ENCODE measurements at places on chromosomes 3 and 15.
A peak's percentile ranks its signal among the peaks of the same experiment; 100 is the strongest.

DNA sequence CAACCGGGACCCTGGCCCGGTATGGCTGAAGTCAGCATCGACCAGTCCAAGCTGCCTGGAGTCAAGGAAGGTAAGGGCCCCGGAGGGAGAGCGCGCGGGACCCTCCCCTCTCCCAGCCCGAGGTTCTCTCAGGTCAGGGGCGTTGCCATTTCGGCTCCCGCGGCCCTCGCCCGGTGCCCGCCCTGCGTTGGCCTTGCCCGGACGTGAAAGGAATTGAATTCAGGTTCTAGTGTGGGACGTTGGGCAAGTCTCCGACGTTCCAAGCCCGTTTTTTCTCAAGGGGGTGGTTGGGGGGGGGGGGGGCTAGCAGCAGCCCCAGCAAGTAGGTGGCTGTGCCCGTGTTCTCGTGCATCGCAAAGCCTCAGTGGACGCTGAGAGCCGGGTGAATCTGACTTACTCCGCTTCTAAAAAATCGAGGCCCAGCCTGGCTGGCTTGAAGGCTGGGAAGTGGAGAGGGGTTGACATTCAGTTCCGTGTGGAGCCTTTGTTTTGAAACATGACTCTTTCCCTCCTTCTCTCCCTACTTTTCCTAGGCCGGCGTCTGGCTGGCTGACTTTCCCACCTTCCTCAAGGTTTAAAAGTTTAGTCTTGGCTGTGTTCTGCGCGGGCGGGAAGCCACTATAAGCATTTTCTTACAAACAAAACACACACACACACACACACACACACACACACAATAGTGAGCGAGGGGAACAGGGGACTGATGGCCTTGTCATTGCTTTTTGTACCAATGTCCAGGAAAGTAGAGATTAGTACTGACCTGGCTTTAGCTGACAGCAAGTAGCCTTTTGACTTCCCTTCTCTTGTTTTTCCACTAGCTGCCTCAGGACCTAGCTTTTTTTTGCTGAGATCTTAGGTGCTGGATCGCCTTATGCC lies at the start of gene UTS2B:
Gene UTS2B, minus strand, starts transcription at position 873 of the 876 bp plus-strand sequence. CDS start 48,337 bp downstream, outside the sequence.
- DNase-seq = peak; percentile 15

DNA sequence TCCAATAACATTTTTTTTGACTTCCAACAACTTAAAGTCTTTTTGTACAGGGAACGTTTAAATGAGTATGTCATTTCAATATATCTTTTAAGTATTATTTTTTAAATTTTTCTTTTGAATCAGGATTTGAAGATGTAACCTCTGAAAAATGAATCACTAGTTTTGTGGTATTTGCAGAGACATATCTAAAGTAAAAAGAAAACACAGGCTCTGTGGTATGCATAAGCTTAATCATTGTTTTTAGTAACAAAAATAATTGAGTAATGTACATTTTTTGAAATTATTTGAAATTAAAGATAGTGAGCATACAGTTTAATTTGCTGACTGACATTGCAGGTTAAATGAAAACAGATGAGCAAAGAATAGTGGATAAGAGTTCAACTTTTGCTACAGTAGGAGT lies 531.3 kb downstream of the ROBO1 start:
- DNase-seq = no peak

DNA sequence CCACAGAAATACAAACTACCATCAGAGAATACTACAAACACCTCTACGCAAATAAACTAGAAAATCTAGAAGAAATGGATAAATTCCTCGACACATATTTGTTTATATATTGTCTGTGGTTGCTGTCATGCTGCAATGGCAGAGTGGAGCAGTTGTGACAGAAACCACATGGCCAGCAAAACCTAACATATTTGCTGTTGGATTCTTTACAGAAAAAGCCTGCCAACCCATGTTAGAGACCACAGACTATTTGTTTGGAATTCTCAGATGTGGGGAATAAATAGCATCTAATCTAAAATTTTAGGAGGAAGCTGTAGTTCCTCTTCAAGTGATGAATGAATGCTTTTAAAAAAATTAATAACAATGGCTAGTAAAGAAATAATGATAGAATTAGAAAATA lies 341.6 kb upstream of the AZI2 start:
- DNase-seq = no peak

- no peak for DNase-seq
Observed at GRCh38 chr15:41801185-41801584, 26.7 kb upstream of the JMJD7 start.

DNA sequence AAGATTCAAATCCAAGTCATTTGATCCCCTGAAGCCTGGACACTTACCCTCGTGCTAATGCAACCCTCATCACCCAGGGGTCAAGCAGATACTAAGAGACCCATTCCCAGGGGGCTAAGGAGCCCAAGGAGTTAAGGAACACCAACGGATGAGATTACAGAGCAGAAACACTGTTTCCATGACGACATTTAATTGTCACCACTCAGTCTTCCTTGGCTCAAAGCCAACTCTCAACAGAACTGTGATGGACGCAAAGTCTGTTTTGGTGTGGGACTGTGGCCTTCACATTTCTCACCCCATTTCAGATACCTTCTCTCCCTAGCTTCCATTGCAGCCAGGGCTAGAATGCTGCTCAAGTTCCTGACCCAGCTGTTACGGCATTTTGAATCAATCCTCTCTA lies 383.5 kb upstream of the WNT5A start:
- DNase-seq = no peak

DNA sequence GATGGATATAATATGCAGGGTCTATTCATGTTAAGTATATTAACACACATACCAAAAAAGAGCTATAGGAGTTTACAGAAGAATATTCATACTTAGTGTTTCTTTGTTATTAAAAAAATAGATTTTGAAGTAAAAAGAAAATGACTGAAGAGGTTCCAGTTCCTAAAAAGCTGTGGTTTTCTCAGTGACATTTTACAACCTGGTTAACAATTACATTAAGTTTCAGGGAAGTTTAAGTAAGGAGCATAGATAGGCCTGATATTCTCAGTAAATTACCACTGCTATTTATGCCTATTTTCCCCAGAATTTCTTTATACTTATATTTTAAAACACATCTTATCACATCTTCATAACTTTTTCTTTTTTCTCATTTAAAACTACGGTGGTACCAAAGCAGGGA lies 43.6 kb upstream of the SPTSSB start:
- DNase-seq = no peak

DNA sequence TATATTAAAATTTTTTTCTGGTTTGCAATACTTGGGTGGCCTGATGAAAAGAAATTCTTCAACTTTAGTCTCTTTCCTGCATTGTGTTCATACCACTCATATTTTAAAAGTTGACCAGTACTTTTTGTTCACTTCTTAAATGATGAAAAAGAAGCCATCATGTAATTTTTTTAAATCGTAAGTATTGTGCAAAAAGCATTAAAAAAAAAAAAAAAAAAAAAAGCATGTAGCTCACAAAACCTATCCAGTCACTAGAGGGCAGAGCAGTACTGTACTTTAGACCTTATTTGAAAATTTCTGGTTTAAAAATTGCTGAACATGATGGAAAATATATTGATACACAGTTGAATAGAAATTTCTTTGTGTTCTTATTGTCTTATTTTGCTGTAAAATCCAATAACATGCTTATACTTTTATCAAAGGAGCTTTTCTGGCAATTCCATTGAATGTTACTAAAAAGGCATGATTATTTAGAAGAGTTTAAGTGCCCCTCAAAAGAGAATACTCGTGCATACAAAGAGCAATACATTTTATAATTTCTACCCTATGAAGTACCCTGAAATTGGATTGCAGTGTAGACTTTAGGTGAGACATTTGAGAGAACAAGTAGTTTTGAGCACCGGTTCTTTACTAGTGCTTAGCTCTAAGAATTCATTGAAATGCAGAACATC lies 137.7 kb downstream of the BBX start:
- DNase-seq = no peak

DNA sequence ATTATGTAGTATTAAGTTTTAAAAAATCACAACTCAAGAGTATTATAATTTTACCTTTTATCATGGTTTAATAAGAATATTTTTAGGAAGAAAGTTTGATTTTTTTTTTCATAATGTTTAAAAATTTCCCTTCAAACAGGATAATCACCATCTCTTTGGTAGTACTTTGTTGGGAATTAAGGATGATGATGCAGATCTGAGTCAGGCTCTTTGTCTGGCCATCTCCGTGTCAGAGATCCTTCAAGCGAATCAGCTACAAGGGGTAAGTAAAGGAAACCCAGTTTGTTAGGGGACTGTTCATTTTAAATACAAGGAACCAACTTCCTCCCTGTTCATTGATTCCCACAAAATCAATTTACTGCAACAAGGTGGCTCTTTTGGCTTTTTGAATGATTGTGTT lies 36.8 kb upstream of the NIT2 start:
- DNase-seq = no peak

DNA sequence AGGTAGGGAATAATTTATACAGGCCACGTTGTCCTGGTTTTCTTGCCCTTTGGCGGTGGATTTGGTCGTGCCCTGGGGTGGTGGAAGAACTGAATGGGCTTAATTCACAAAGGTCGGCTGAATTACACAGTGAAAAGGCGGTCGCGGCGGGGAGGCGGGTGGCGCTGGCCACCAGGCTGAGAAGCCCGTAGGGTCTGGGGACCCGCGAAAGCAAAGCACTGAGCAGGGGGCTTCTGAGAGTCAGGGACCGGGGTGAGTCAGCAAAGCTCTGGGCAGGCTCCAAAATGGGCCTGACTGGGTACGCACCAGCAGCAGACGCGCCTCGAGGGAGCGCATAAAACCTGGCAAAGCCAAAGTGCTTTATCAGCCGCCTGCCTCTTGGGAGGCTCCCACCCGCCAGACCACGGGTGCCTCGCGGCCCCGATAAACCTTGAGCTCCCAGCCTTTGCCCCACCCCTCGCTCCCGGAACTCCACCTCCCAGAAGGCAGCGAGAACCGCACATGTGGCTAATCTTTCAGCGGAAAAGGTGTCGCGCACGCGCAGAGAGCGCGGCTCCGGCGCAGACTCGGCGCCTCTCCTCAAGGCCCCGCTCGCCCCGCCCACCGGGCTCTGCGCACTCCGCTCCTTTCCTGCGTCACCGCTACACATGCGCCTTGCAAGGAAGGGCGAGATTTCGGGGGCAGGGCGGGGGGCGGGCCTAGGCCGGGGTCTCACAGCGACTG lies 377 bp upstream of the ABCF3 start:
- peak; percentile 99 for DNase-seq

GRCh38 chr3:11335056-11335608 lies 62.9 kb downstream of the ATG7 start:
- DNase-seq = no peak

GRCh38 chr15:84731774-84732173 lies 15.8 kb upstream of the SEC11A start:
- DNase-seq = no peak

GRCh38 chr3:43399034-43399433 lies 112.7 kb downstream of the SNRK start:
- DNase-seq = no peak

- no peak for DNase-seq
Observed at GRCh38 chr15:74406992-74407705, 26.6 kb downstream of the SEMA7A start.

DNA sequence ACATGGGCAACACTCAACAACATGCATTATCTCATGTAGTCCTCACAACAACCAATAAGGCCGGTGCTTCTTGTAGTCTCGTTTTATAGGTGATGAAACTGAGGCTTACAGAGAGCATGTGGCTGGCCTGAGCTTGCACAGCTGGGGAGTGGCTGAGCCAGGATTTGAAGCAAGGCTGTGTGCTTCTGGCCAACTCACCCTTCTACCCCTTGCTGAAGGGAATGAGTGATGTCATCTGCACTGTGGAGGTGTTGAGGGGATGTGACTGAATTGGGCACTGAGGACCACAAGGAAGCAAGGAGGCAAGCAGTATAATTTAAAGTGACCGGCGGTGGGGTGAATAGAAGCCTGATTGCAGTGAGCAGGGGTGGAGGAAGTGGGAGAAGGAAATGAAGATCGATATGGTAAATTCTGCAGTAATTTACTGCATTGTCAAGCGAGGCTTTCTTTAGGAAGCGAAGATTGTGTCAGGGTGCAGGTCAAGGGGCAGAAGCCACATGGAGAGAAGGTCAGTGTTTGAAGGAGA lies 62.3 kb downstream of the MINAR1 start:
- no peak for DNase-seq

DNA sequence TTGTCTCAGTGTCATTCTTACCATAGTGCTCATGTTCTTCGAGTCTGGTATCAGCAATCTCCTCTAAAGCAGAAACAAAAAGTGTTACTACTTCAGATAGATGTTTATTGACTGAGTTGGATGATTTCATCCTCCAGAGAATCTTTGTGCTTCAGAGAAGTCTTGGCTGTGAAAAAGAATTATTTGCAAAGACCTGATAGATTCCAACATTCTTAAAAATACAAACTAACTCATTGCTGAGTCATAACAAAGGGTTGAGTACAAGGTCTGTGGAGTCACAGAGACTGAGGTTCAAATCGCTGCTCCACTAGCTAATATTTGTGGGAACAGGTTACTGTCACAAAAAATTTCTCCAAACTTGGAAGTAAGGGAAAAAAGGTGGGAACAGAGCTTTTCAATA lies 9.0 kb upstream of the STRIT1 start:
- no peak for DNase-seq

GRCh38 chr3:111802163-111802625 lies 56.9 kb upstream of the PHLDB2 start:
- no peak for DNase-seq

DNA sequence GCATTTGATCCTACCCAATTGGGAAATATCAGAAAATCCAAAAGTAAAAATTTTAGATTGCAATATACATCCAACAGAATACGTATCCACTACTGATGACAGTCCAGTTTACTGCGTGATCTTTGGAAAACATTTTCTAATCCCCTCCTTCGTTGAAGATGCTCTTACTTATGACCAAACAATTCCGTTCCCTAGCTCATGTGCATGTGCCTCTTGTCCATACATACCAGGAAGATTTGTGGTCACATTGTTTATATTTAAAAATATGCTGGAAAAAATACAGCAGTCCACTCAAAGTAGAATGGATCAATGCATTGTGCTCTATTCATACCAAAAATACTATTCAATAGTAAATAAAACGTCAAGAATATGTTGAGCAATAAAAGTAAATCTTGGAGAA lies 135.3 kb downstream of the CHL1 start:
- DNase-seq = no peak

DNA sequence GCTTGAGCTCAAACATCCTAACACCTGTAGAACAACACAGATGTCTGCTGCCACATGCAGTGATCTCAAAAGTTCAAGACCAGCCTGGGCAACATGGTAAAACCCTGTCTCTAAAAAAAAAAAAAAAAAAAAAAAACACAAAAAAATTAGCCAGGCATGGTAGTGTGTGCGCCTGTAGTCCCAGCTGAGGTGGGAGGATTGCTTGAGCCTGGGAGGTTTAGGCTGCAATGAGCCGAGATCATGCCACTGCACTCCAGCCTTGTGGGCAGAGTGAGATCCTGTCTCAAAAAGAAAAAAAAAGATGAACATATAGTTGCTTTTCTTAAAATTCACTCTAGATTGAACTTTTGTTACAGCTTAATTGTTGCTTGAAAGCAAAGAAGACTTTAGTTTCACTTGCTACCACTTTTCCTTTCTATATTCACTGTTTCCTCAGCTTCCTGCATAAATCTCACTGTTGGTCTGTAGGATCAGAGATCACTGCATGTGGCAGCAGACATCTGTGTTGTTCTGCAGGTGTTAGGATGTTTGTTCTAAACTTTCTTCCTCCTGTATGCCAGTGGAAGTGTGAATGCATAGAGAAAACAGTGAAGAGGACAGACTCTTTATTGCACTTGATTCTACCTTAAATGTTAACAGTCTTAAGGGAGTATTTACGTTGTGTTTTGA lies 12.6 kb downstream of the RAB11A start:
- no peak for DNase-seq

Data from activated naive CD4-positive, alpha-beta T cell treated with Interleukin-2 at 50 U/mL for 16 hours (primary cell).